ENCODE measurements at places on chromosomes 6 and 20. TPM values are rescaled to one million over a fixed set of nuclear protein-coding genes. Genes with fewer than 3 reads are reported as not detected.

Gene RPS6KA2
- total RNA-seq, result 96.8 TPM

Gene AKIRIN2
- 68.7 TPM for total RNA-seq

- DNase-seq, result no peak
These were observed 48.0 kb downstream of the GCLC start for GRCh38 chr6:53496797-53497375.

- DNase-seq, result no peak
These were observed 564.9 kb upstream of the CITED2 start for GRCh38 chr6:139939189-139939979.

Gene LY6G5C
- total RNA-seq, result 8.8 TPM

- no peak for DNase-seq
These were observed 260.2 kb downstream of the FNDC1 start for GRCh38 chr6:159429433-159429832.

- no peak for DNase-seq
These were observed 40.7 kb downstream of the CPXM1 start for GRCh38 chr20:2759603-2760296.

GRCh38 chr6:24188578-24189080, 62.6 kb downstream of the NRSN1 start:
- DNase-seq, result no peak

Gene SMPDL3A
- 6.7 TPM for total RNA-seq

DNA sequence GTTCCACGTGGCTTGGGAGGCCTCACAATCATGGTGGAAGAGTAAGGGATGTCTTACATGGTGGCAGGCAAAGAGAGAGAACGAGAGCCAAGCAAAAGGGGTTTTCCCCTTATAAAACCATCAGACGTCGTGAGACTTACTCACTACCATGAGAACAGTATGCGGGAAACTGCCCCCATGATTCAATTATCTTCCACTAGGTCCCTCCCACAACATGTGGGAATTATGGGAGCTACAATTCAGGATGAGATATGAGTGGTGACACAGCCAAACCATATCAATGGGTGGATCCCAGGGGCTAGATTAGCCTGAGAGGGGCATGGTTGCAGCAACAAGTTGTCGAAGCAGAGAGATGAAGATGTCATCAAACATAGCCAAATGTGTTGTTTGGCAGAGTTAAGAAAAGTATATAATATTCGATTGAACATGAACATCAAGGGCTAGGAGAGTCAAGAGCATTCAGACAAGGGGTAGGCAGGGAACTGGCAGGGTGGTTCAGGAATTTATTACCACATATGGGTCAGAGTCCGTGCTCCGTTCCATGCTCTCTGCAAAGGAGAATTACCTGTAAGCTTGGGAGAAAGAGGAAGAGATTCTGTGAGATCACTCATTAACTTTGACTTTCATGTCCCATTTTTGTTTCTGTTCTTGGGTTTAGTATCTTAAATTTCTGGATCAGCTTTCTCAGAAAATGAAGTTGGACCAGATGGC, 98.8 kb downstream of the CCDC170 start:
- no peak for DNase-seq

DNA sequence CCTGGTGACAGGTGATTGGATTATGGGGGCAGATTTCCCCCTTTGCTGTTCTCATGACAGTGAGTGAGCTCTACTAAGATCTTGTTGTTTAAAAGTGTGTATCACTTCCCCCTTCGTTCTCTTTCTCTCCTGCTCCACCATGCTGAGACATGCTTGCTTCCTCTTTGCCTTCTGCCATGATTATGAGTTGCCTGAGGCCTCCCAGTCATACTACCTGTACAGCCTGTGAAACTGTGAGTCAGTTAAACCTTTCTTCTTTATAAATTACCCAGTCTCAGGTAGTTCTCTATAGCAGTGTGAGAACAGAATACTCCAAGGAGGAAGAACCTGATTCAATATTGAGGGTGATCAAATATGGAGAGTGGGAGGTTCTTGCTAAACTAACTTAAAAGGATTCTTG, 724.9 kb downstream of the DOK5 start:
- DNase-seq, result no peak

Measured in dorsolateral prefrontal cortex (tissue), 122 donors.